ENCODE measurements at places on chromosomes 1 and 21.

DNA sequence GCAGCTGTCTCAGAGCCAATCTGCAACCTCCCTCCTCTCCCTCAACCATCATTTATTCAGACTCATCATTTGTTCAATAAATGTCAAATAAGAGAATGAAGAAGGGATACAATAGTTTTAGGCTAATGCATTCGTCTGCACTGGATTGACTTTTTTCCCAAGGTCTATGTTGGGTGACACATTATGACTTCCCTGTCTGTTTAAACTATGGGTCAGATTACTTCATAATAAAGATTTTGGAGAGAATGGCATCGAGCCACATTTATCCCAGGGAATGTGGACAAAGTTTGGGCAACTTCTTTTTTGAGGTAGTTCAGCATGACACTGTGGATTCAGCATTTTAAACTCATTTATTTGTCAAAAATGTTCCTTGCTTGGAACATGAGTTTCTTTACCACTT is 107.4 kb upstream of the ADGRL2 start:
- no peak for DNase-seq

- DNase-seq = no peak
Observed at GRCh38 chr1:40868051-40868723, 6.0 kb upstream of the CITED4 start.

DNA sequence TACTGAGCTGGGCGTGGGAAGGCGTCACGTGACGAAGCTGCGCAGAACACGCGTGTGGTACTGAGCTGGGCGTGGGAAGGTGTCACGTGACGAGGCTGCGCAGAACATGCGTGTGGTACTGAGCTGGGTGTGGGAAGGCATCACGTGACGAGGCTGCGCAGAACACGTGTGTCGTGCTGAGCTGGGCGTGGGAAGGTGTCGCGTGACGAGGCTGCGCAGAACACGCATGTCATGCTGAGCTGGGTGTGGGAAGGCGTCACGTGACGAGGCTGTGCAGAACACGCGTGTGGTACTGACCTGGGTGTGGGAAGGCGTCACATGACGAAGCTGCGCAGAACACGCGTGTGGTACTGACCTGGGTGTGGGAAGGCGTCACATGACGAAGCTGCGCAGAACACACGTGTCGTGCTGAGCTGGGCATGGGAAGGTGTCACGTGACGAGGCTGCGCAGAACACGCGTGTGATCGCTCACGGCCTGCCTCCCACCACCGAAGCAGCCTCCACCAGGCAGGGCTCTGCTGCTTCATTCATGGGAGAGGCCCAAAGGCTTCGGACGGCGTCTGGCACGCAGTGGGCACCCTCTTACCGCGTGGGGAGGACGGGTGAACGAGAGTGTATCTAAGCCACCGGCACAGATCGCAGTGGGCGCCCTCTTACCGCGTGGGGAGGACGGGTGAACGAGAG is 24.0 kb downstream of the CFAP74 start:
- DNase-seq = no peak

GRCh38 chr1:3453891-3454810 is at the start of gene ARHGEF16:
ARHGEF16 (plus strand) TSS chr1:3454665; CDS start chr1:3463085, 8,420 bp downstream.
- DNase-seq = no peak

- no peak for DNase-seq
Observed at GRCh38 chr1:22487781-22488180, 36.1 kb downstream of the ZBTB40 start.

DNA sequence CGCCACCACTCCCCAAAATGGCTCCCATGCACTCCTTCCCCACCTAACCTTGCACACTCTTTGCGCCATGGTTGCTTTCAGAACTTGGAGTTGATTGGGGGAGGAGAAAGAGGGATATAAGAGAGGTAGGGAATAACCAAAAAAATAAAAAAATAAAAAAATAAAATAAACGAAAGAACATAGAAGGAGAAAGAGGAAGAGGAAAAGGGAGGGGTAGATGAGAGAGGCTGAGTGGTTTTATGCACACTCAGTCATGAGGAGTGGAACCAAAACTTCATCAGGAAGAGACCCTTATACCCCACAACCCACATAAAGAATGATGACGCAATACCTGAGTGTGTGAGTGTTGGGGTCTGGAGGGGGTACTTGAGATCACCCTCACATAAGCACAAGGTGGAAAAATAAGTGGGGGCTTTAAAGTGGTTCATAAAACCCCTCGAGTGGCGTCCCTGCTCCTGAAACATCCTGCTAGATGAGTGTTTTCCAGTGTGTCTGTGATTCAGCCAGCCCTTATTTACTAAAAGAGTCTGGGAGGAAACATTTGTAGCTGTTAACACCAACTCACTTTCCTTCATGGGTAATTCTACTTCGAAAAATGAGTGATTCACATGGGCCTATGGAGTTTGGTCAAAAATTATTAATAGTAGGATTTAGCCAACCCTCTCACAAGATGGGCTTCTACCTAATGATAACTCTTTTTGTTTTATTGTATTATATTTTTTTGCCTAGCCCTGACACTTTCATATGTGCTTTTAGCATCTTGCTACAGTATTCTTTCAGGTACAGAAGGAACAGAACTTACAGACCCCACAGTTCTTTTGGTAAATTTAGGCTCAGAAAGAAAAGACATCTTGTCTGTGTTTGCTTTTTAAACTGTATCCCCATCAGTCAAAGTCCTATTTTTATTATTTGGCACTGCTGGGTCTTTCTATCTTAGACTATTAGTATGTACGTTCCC is 5.2 kb downstream of the SLAMF1 start:
- DNase-seq = no peak

GRCh38 chr1:211944733-211945500 is 90.4 kb downstream of the INTS7 start:
- DNase-seq = no peak

- no peak for DNase-seq
Observed at GRCh38 chr21:45550522-45551210, 8.4 kb upstream of the SLC19A1 start.

DNA sequence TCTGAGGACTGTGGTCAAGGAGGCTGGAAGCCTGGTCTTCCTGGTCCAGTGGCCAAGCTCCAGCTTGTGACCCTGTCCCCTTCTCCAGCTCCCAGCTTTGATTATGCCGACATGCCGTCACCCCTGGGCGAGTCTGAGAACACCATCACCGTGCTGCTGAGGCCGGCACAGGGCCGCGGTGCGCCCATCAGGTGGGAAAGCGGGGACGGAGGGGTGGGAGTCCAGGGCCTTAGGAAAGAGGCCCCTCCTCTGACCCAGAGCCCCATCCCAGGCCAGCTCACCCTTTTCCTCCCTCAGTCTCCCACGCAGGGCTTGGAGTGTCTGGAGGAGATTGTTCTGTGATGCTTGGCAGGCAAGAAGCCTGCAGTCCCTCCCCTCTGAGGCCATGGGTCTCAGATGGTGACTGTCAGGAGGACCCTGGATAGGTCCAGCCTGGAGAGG is 43.6 kb downstream of the PTPRU start:
- DNase-seq = no peak

DNA sequence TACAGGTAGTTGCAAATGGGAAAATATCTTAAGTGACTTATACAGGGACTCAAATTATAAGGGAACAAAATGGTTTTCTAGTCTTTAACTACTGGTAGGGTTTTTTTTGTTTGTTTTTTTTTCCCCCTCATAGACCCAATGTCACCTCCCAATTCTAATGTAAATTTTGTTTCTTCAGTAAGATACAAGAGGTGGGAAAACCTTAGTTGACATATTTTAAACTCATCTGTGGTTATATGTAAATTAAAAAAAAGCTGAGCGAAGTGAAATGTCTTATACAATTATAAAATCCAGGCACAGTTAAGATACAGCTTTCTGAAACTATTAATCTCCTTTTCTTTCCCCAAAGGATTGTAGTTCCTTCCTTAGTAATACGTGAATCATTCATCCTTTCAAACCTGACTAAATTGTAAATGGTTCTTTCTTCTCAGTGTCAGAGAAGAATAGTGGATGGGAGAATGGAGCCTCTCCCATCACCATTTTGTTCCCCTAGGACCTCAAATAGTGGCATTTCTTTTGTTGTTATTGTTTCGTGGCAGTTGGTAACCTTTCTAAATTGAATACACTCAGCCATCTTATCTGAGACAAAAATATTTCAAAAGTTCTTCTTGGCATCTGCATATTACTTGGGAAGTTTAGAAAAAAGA is 11.2 kb downstream of the TSEN15 start:
- no peak for DNase-seq

DNA sequence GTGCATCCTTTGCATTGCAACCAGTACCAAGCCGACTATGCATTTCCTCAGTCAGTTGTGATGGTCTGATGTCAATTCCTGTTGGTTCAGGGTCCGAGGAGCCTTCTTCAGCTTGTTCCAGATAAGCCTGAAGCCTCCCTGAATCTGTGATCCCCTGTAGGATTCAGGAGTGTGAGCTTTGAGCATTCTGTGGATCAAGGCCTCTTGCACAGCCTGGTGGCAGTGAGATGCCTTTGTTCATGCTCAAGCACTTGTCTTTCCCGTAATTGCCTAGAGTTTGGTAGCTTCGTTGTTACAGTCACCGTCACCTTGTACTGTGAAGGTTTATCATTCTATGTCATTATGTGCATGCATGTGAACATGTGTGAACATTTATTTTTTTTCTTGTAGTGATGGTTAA is 103.5 kb downstream of the PBX1 start:
- DNase-seq = no peak

DNA sequence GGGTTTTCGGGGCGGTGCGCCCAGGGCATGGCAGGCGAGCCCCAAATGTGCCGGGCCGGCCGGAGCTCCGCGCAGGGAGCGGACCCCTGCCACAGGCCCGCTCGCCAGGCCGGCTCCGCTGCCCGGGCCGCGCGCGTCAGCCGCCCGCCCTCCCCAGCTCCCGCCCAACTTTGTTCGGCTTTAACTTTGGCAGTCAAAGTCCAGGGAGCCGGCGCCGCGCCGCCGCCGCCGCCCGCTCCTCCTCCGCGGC is 488 bp downstream of the SLC35D1 start:
- DNase-seq = peak; percentile 86

DNA sequence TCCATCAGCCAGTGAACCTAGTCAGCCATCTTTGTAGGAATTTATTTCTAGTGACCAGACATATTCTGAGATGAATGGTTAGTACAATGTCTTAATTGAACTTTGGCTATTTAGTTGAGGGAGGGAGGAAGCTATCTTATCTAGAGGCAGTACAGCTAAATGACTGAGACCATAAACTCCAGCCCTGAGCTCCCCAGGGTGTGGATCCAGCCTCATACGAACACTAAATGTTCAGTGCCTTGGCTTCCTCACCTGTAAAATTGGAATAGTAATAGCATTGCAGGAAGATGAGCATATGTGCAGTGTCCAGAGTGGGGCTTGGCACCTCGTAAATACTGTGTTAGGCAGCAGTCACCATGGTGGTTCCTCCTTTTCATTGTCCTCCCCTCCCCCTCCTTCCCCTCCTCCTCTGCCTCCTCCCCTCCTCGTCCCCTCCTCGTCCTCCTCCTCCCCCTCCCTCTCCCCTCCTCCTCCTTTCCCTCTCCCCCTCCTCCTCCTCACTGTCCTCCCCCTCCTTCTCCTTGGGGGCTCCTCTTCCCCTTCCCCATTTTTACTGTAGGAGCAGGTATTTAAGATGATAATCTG is 108.2 kb downstream of the GALNT2 start:
- DNase-seq = no peak

GRCh38 chr1:4224684-4225467 is 324.8 kb upstream of the C1orf174 start:
- no peak for DNase-seq

- no peak for DNase-seq
Observed at GRCh38 chr1:240813720-240814119, 201.8 kb upstream of the GREM2 start.

DNA sequence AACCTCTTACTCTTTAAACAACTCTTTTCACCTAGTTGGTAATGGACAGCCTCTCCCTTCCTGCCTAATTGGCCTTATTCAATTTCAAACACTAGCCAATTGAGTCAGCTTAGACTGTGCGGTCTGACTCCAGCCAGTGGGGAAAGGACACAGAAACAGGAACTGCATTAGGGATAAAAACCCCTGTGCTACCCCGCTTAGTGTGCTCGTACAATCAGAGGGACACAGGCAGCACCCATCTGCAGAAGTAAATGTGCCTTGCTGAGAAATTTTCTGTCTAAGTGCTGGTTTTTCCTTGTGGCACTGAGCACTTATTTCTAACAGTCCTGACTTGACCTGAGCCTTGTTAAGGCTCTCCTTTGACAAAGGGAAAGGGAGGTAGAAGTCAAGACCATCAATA is 6.0 kb upstream of the CD2 start:
- DNase-seq = no peak

- DNase-seq = no peak
Observed at GRCh38 chr1:29635501-29636263, 399.4 kb downstream of the PTPRU start.

DNA sequence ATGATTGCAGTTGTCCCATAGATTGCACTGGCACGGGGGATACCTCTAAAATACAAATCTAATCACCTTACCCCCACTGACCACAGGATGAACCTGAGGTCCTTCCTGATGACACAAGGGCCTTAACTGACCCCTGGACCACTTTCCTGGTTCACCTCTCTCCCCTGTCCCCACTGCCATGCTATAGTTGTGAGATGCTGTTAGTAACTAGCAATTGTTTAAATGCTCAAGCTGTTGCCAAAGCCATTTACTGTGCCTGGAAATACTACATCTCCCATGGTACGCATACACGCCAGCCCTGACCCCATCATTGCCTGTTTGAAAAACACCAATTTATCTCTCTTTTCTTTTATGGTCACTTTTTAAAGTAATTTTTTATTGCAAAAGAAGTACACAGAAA is 29.1 kb upstream of the RGS8 start:
- DNase-seq = no peak

GRCh38 chr1:185402930-185403329 is 85.9 kb upstream of the IVNS1ABP start:
- no peak for DNase-seq

DNA sequence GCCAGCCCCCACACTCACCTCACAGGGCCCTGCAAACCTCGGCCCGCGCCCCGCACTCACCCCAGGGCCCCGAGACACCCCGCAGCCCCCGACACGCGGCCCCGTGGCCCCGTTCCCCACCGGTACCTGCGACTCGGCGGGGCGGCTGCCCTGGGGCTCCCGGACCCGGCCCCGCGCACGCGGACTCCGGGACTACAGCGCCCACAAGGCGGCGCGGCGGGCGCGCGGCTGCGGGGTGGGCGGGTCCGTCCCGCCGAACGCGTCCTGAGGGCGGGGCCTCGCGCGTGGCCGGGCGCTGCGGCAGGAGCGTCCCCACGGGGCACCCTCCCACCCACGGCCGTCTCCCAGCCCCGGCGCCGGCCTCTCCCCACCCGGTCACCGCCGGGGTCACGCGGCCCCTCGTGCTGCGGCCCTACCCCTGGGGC is at the start of gene SLC19A1:
Gene SLC19A1 (minus strand): TSS at position 199 of the 425 bp plus-strand sequence. CDS start 4,481 bp downstream, outside the sequence.
- no peak for DNase-seq

- DNase-seq = no peak
Observed at GRCh38 chr1:184649451-184649888, 105.2 kb downstream of the EDEM3 start.

- no peak for DNase-seq
Observed at GRCh38 chr21:27493542-27493941, 526.7 kb upstream of the ADAMTS5 start.
